ENCODE measurements at places on chromosomes 3 and 15.

DNA sequence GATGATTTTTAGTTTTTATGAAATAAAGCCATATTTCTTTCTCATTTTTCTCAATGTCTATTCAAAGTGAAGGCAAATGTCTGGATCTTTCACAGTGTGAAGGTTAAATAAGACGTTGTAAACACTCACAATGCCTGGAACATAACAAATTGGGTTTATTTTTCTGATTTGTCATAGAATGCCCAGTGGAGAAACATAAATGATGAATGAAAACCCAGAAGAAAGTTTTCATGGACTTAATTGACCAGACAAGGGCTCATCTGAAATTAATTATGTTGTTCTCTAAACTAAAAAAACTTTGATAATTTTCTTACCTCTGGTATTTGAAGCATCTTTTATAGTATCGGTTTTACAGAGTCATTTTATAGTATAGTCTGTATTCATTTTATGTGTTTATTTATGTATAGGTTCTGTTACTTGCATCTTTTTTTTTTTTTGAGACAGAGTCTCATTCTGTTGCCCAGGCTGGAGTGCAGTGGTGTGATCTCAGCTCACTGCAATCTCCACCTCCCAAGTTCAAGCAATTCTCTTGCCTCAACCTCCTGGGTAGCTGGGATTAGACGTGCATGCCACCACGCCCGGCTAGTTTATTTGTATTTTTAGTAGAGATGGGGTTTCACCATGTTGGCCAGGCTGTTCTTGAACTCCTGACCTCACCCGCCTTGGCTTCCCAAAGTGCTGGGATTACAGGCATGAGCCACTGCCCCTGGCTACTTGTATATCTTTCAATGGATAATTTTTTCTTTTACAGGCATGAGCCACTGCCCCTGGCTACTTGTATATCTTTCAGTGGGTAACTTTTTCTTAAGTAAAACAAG lies 15.1 kb upstream of the BNIP2 start:
- no peak for DNase-seq

DNA sequence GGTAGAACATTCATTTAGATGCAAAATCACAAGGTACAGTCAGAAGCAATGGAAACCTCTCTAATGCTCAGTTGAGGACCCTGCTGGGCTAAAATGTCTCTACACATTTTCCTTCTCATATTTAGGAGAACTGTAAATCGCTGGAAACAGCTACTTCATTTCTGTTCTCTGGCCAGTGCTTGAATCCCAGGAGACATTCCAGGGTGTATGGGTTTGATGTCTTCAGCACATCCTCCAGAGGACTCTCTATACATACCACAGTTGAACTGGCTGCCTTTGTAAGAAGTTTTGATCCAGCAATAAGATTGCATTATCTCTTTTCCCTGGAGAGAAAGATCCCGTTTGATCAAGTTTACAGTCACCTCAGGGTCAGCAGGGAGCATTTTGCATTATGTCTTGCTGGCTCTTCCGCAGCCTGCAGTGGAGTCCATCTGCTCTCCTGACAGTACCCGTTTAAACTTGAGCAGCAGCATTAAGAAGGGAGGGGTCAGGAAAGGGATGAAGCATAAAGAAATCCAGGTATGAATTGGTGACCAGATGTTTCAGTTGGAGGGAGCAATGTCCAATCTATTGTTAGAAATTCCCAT lies 676.0 kb downstream of the EPHA3 start:
- DNase-seq: no peak

GRCh38 chr3:156750191-156750873 lies 75.8 kb upstream of the LEKR1 start:
- no peak for DNase-seq

- DNase-seq: no peak
Measured at GRCh38 chr3:49903451-49904424, at the start of gene MST1R. TSS of gene MST1R (minus strand) at chr3:49903873. CDS start at chr3:49903609, 264 bp downstream.

DNA sequence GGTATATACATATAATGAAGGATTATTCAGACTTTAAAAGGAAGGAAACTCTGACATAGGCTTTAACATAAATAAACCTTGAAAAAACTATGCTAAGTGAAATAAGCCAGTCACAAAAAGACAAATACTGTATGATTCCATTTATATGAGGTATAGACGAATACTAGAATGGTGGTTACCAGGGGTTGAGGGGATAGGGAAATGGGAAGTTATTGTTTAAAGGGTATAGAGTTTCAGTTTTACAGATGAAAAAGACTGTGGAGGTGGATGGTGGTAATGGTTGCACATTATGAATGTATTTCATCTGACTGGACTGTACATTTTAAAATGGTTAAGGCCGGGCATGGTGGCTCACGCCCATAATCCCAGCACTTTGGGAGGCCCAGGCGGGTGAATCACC lies 41.7 kb downstream of the FRMD5 start:
- no peak for DNase-seq

- no peak for DNase-seq
Measured at GRCh38 chr15:34933432-34933975, 36.0 kb downstream of the AQR start.

DNA sequence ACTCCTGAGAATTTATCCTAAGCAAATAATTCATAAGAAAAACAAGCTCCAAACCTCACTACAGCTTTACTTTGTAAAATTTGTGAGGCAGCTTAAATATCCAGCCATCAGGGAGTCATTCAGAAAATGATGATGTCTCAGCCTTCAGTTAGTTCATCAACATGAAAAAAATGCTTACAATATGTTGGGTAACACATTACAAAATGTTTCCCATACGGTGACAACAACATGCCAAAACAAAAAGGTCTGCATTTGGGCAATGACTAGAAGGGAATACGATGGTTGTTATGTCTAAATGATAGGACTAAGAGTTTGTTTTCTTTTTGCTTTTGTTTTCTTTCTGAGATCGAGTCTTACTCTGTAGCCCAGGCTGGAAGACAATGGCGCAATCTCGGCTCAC lies 47.0 kb upstream of the CFAP161 start:
- no peak for DNase-seq

GRCh38 chr15:56915888-56916287 lies 2.6 kb upstream of the TCF12 start:
- no peak for DNase-seq

DNA sequence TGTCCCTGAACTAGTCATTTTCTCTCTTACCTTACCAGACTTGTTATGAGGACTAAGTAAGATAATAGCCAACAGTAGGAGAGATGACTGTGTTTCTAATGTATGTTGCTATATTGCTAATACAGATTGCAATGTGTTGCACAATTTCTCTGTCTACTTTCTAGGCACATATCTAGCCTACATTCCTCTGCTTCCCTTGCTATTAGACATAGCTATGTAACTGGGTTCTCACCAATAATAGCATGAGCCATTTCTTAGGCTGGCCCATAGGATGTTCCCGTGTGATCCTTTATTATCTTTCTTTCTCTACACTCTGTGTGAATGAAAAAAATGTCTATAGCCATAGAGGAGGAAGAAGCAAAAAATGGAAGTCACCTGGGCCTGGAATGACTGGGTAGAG lies 6.8 kb upstream of the LRRN1 start:
- no peak for DNase-seq

GRCh38 chr15:27062951-27063350 lies 92.0 kb downstream of the GABRG3 start:
- DNase-seq: no peak

DNA sequence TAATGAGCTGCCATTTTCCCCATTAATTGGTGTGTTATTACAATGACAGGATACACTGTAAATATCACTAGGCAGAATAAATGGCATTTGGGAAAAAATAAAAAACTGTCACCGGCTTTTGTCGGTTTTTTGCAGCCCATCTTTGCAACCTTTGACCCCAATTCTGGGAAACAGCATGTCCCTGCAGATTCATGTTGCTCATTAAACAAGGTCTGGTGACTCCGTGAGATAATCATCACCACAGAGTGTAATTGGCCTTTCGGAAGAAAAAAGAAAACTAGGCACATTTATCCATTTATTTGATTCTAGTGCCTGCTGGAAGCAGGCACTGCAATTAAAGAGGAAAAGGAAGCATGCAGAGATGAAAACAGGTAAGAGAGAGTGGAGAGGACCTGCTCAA lies 64.5 kb downstream of the TRAT1 start:
- no peak for DNase-seq

GRCh38 chr3:25103391-25103790 lies 324.7 kb upstream of the RARB start:
- no peak for DNase-seq

DNA sequence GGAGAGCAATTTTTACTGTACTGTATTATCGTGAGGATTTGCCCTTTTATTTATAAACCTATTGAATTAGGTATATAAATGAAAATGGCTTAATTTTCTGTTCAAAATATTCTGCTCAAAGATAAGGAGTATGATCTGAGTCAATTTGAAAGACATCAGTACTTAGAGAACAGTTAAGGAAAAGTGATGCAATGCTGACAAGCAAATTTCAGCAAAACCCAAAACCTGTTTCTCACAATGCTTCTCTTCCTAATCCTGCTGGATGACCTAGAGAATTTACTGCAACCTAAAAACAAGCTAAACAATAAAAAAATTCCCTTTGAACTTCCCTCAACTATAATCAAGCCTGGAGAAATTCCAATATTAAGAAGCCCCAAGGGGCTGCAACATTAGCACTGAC lies 82.7 kb downstream of the RFX7 start:
- no peak for DNase-seq

All from C1 segment of cervical spinal cord (tissue), 14 donors.